Lower leg skin (tissue), 4 donors: ENCODE measurements at places on chromosomes 2 and 18. TPM values are rescaled to one million over a fixed set of nuclear protein-coding genes. Genes with fewer than 3 reads are reported as not detected.

- DNase-seq, result no peak
Measured at GRCh38 chr2:98532756-98533155, 75.6 kb downstream of the COA5 start.

ASB18 gene
- total RNA-seq, result not detected

ANKRD62 gene
- total RNA-seq, result not detected

- no peak for DNase-seq
Measured at GRCh38 chr2:231604101-231604684, 11.5 kb downstream of the TEX44 start.

DNA sequence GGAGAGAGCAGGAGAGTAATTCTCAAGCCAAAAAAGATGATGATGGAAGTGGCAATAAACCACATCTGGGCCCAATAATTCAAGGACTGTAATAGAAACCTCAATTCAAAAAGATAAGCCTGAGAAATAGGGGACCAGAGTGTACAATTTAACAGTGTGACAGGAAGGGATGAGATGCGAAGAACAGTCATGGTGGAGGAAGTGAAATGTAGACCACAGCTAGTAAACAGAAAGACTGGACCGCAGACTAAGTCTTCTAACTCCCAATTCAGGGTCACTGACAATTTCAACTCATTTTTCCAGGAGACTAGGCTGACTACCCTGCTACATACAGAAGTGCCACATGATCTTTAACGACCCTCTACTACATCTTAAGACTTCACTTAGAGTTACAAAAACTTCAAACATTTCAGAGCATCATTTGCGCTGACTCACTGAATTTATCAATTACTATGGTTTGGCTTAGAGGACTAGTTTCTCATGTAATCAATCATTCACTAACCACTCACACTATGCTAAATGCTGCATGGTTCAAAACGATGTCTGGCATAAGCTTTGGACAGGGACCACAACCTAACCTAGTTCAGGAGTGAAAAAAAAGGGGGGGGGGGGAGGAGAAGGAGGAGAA is 9.0 kb downstream of the CUL3 start:
- DNase-seq, result no peak

GRCh38 chr18:32974421-32975162 is 201.8 kb upstream of the KLHL14 start:
- no peak for DNase-seq

DNA sequence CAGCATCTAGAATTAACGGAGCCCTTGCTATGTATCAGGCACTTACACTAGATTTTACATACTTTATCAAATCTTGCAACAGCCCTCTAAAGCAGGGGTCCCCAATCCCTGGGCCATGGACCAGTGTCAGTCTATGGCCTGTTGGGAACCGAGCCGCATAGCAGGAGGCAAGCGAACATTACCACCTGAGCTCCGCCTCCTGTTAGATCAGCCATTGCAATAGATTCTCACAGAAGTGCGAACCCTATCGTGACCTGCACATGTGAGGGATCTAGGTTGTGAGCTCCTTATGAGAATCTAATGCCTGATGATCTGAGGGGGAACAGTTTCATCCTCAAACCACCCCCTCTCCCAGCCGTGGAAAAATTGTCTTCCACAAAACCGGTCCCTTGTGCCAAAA is 13.4 kb downstream of the DNAJB2 start:
- DNase-seq, result peak; percentile 75
